ENCODE measurements at places on chromosomes 3 and 15.

- no peak for DNase-seq
Measured at GRCh38 chr3:46662771-46663551, 30.5 kb downstream of the ALS2CL start.

DNA sequence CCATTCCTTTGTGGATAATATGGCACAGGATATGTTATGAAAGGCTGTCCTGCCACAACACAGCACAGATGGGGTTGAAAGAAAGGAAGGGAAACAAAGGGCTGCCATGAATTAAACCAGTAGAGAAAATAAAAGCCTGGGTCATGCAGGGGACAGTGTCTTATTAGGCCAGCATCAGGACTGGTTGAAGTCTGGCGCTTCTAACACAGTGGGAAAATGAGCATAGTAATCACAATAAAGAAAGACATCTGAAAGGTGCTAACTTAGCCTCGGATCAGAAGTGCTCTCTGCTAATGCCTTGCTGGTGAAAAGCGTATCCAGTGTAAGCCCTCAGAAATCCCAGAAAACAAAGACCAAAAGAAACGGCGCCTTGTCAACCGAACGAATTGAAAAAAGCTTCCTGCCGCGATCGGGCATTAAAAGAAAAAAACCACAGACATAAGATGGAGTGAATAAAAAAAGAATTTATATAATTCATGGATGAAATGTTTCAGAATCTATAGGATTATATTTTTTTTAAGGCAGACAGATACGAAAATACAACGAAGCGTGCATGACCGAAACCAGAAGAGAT lies 566 bp upstream of the MKRN3 start:
- DNase-seq, result no peak

DNA sequence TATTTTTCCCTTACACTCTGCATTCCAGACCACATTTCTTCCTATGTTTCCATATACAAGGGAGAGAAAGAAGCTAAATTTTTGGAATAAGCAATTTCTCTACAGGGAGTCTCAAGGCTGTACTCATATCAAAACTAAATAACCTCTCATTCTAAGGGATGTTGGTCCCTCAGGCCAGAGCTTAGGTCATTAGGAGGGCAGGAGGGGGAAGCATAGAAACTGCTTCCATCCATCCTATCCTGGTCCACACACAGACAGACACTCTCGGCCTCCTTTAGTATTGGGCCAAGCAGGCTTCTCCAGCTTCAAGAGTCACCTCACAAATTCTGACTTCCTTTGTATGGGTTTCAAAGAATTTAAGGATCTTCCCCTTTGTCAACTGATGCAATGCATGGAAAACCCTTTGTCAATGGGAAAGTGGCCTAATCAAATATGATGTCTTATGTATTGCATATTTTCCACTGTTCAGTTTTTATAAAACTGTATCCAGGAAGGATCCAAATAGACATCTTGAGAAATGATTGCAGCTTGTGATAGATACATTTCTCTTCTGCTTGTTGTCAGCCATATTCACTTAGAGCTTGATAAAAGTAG lies 140.7 kb upstream of the RARB start:
- no peak for DNase-seq

DNA sequence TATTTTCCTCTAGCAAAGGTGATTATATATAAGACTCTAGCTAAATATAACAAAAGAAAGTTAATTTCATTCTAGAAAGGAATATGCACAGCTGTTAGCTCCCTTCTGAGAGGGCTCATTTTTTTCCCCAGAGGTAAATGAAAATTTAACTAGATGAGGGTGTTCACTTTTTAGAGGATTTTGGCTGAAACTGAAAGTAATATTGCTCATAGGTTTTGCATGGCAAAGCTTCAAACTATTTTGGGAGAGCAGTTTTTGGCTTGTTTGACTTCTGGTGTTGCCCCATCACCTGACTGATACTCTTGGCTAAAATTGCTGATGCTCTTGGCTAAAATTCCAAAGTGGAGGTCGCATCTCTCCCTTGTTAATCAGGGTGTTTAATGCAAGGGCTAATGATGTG lies 311.9 kb downstream of the EDEM1 start:
- DNase-seq, result no peak

- no peak for DNase-seq
Measured at GRCh38 chr3:127264794-127265514, 22.9 kb downstream of the PRR20G start.

DNA sequence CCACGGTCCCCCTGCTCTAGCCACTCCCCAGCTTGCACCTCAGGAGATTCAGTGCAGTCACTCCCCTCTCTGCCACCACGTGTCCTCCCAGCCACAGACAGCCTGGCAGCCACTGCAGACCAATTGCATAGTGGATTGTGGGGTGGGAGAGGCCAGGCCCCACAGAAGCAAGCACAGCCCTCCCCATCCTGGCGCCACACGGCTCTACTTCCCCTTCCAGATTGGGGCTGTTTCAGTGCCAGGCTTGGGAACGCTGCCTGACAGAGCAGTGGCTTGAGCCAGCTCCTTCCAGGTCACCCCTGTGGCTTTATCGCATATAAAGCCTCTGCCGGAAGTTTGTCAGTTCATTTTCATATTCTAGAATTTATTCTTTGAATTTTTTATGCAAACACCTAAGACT lies 90.7 kb downstream of the TMEM266 start:
- DNase-seq, result no peak

- no peak for DNase-seq
Measured at GRCh38 chr3:32859604-32860237, 41.9 kb downstream of the TRIM71 start.

- DNase-seq, result no peak
Measured at GRCh38 chr15:74128785-74129585, 1.4 kb upstream of the ISLR2 start.

GRCh38 chr15:40747685-40748631 lies 7.1 kb downstream of the RMDN3 start:
- DNase-seq, result no peak

DNA sequence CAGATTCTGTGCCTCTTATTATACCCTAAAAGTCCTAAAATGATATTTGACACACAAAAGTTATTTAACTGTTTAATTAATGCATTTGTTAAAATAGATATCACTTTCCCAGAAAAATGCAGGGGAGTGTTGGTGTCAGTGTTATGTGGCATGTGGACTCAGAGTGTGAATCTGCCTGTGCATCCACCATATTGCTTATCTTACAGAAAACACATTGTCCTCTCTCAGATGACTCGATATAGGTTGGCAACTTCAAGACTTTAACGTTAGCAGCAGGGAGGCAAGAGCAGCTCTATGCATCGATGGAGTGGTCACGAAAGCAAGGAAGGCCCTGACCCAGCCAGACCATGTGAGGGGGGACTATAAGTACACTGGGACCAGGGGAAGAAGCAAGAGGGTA lies 165.4 kb upstream of the DCBLD2 start:
- DNase-seq, result no peak

DNA sequence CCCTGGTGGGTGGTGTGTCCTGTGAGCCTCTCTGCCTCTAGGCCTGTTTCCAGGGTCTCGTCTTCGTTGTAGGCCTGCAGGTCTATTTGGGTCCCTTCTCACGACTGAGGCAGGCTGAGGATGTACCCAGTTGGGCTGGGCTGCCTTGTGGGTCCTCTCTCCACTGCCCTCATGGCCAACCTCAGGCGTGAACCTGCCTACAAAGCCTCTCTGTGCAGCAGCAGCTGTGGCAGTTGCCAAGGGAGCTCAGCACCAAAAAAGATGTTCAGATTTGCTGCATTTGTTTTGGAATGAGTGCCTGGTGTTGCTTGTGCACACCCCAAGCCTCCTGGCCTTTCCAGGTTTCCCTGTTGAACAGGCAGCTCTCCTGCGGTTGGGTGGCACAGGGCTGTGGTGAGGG lies 13.4 kb downstream of the KLF13 start:
- DNase-seq, result no peak

- no peak for DNase-seq
Measured at GRCh38 chr15:65558336-65558735, 28.1 kb downstream of the HACD3 start.

DNA sequence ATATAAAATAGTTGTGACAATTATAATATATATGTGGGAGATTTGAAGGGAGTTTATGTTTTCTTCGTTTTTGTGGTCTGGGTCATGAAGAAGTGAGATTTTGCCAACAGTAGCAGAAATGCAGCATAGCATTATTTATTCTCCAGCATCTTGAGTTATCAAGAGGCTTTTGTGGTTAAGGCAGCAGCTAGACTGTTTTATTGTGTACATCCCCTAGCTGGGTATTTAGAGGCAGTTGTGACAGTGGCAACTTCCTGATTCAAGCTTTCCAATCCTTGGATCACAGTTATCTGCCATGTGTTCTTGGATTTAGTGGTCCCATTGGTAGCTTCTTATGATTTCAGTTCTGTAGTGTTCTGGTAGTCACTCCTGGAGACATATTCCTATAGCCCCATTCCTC lies 29.0 kb downstream of the ARIH1 start:
- no peak for DNase-seq

DNA sequence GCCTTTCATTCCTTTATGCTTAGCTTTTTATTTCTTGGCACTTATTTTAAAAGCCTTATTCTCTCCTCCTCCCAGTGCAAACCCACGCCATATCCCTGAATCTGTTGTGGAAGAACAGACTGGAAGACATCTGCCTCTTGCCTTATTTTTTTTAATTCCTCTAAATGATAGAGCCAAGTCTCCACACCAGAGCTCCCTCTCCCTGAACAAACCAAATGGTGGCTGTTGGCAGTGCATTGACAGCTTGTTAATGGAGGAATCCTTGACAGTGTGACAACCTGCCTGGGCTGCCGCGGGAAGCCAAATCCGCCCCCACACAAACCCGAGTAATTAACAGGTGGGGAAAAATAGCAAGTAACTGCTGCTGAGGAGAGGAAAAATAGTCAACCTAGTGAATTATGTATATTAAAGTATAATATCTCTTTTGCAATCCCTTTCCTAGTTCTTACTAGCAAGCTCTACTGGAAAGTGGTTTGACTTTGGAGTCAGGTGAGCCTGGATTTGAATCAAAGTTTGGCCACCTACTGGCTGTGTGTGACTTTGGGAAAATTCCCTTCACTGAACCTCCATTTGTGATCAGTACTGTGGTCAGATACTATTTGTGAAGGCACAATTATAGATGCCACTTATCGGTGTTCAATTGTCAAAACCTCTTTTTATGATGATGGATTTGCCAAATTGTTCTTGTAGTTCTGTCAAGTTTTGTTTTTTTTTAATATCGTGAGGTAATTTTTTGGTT lies 589.6 kb downstream of the PDCD6IP start:
- DNase-seq, result peak; percentile 38

GRCh38 chr15:35444557-35445204 lies 101.3 kb downstream of the DPH6 start:
- peak; percentile 0 for DNase-seq

GRCh38 chr3:68912376-68912775 lies 20.0 kb downstream of the TAFA4 start:
- DNase-seq, result no peak

DNA sequence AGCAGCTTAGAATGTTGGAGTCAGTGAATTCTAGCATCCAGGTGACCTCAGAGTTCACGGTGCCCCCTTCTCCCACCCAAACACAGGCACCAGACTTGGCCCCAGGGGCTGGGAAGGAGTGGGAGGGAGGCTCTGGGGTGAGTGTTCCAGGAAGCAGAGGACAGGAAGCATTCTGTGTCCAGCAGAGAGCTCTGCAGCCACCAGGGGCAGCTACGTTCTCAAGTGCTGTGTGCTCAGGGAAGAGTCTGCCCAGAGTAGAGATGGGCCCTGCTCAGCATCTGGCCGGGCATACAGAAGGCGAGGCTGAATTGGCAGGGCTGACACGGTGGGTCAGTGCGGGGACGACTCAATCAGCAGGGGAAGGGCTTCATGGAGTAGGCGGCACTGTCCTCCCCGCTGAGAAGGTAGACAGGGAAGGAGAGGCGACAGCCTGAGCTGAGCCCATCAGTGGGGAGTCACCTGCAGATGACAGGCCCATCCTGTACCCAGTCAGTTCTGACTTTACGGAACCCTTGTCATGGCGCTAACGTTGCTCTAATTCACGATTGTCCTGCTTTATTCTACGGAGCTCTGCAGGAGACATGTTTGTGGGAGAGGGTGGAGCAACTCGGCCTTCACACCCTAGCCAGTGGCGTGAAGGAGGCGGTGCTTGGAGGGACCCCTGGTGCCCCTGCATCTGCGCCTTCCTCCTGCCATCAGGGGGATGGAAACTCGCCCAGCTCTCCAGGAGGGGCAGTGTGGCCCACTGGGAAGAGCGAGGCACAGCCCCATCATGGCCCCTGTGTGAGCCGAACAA lies 82.2 kb downstream of the C3orf70 start:
- no peak for DNase-seq

- DNase-seq, result no peak
Measured at GRCh38 chr3:115218859-115219258, 71.8 kb upstream of the ZBTB20 start.

GRCh38 chr3:120093119-120093910 lies 932 bp downstream of the GSK3B start:
- peak; percentile 92 for DNase-seq

GRCh38 chr15:92421976-92422375 lies 28.3 kb downstream of the ST8SIA2 start:
- no peak for DNase-seq

DNA sequence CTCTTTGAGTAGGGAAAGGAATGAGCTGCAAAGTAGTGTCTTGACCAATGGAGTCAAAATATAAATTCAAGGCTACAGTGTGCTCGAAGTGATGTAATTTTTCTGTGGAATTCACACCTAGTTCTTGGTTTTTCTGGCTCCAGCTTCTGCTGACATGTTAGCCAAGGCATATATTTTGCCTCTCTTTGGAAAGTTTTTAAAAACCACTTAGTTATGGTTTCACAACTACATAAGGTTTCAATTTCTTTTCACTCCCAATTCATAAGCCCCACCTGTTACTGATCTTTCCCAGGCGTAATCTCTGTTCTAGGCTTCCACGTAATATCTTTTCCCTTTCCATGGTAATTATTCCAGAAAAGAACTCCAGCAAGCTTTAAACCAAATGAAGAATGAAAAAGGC lies 46.9 kb downstream of the GADL1 start:
- no peak for DNase-seq

- DNase-seq, result no peak
Measured at GRCh38 chr3:114646526-114646925, 352.7 kb downstream of the TIGIT start.

DNA sequence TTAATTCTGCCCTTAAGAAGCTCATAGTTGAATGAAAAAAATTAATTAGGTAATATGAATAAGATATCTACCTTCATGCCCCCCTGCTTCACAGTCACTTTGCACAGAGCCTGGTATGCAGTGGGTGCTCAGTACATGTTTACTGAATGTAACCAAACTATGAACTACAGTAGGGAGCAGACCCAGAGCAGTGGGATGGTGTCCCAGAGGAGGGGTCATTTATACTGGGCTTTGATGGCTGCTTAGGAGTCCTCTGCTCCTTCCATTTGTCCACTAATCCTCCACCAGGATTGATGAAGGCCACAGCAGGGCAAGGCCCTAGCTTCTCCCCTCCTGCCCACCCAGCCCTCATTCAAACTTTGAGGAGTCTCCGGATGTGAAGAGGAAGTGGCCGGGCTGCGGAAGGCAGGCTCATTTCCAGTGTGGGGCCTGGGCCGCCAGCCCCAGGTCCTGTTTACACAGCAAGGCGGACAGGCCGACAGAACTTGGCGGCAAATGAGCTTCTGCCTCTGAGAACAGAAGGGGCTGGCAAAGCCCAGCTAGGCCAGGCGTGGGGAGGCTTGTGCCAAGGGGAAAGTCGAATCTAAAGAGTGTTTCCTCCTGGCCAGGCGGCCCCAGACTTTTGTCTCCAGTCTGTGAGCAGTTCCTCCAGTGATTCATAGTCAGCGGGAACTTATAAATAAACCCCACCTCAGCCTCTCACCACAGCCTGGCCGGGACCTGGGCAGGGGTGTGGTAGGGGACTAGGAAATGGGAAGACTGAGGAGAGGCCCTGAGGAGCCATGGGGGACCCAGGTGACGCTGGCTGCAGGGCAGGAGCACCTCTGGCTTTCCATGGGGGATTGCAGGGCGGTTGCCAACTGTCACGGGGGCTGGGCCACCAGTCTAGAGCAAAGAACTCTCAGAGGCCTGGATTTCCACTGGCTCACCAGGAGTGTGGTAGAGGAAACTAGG lies 51.6 kb upstream of the LCTL start:
- no peak for DNase-seq
